ENCODE measurements at places on chromosomes 11 and 22.

DNA sequence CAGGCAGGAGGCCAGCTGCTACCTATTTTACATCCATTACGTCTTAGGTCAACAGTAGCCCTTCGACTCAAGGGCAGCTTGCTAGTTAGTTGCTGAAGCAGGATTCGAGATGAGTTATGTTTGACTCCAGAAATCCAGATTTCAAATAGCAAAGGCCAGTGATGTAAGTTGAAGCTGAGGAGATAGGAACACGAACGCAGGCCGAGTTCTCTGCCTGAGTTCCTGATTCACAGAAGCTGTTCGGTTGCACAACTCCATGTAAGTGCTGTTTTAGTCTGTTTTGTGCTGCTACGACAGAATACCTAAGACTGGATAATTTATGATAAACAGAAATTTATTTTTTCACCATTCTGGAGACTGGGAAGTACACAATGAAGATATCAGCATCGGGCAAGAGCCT, 111.2 kb downstream of the SLC1A2 start:
- no peak for DNase-seq

GRCh38 chr22:39559456-39560105, 11.0 kb upstream of the CACNA1I start:
- DNase-seq: no peak

GRCh38 chr11:106708348-106708747, 309.9 kb downstream of the GUCY1A2 start:
- DNase-seq: no peak

DNA sequence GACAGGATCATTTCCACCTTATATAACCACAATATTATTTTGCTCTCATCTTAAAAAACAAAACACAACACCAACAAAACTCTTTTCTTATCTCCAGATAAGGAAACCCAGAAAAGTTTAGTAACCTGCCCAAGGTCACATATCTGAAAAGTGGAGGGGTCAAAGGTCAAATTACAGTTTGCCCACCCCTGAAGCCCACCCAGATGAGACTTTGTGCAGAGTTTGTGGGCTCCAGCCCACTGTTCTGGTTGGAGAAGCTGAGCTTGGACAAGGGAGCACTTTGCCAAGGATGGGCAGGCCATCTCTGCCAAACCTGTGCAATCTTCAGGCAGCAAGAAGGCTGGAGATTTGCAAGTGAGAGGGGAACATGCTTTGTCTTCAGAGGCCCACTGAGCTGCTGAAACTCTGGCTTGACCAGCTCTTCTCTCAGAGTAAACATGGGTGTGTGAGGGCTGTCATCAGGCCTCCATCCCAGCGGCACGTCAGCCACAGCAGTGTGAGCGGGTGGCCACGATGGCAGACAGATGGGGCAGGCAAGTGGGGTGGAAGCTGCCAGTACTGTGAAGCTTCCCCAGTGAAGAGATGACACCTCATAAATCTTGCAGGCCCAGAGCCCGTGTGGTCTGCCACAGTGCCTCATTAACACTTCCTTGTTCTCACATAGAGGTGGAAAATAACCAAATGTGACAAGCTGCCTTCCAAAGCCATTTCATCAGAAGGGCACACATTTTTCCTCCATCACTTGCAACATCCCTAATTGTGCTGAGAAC, 111.8 kb downstream of the CCDC81 start:
- DNase-seq: no peak

DNA sequence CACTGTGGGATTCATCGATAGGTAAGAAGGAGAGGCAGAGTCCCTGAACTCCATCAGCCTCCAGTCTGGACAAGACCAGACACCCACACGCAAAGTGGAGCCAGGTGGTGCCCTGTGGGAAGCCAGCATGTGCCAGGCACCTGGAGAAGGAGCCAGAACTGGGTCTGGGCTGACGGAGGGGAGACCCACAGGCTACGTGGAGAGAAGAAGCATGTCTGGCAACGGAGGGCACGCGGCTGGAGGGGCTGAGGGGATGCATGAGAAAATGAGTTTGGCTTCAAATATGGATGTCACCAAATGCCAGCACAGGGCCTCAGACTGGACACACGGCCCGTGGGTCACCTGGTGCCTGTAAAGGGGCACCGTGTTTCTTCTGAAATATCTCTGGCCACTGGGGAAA, 55.7 kb downstream of the LINC01488 start:
- DNase-seq: no peak

DNA sequence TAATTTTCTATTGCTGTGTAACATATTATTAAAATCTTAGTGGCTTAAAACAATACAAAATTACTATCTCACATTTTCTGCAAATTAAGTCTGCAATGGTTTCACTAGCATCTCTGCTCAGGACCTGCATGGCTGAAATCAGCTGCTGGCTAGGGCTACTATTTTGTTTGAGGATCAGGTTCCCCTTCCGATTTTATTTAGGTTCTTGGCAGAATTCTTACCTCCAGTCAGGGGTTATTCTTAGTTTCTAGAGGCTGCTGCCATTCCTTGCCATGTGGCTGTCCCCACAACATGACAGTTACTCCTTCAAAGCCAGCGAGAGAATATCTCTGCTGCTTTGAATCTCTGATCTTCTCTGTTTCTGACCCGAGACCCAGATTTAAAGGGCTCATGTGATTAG, 424.5 kb upstream of the ANO5 start:
- no peak for DNase-seq

DNA sequence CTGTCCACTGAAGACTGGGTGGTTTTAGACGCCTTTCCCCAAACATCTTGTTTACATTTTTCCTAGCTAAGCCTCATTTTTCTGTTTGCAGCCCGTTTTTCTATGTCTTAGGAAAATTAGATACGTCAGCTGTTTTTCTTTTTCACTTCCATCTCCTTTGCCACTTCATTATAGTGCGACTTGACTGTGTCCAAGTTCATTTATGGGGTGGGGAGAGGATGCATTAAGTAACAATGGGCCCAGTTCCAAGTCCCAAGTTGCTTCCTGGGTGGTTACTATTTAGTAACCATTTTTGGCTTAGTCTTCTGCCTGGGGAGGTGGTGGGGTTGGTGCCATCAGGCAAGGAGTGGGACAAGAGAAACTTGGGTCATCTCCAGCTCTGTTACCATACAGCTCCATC, 83.0 kb downstream of the TRAF6 start:
- no peak for DNase-seq

GRCh38 chr22:47002692-47003091, 240.2 kb downstream of the TBC1D22A start:
- no peak for DNase-seq

GRCh38 chr11:114017723-114018122, 41.8 kb upstream of the ZBTB16 start:
- DNase-seq: no peak

GRCh38 chr11:15334766-15335165, 220.0 kb downstream of the INSC start:
- no peak for DNase-seq

GRCh38 chr11:5505363-5506048, 4.3 kb downstream of the UBQLN3 start:
- no peak for DNase-seq

DNA sequence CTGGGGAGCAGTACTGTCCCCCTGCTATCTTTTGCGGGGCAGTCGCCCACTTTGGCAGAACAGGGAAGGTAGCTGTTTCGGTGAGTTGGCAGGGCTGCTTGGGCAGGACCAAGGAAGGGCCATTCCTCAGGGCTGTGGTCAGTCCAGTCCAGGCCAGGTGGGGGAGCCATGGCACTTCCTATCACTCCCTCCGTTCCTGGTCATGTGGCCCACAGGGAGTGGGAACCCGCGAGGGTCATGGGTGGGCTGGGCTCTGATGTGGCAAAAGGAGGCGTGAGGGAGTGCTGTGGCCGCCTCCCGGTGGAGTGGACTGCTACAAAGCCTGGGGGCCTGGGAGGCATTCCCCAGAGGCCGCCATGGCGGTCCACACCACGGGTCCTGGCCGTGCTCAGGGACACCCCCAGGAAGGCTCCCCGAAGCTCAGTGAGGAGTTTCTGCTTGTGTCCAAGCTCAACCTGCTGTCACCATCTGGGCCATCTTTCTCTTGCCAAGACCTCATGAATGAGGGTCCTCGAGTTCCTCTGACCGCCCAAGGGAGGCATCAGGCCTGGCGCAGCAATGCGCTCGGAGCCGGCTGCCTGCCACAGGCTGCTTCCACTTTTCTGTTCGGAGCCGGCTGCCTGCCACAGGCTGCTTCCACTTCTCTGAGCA, 11.9 kb downstream of the CHID1 start:
- no peak for DNase-seq

- no peak for DNase-seq
Measured at GRCh38 chr11:126624506-126624905, 269.0 kb downstream of the ST3GAL4 start.

GRCh38 chr11:36346562-36347383, 50.7 kb downstream of the PRR5L start:
- no peak for DNase-seq

- no peak for DNase-seq
Measured at GRCh38 chr11:96267001-96267495, 75.9 kb downstream of the MAML2 start.

DNA sequence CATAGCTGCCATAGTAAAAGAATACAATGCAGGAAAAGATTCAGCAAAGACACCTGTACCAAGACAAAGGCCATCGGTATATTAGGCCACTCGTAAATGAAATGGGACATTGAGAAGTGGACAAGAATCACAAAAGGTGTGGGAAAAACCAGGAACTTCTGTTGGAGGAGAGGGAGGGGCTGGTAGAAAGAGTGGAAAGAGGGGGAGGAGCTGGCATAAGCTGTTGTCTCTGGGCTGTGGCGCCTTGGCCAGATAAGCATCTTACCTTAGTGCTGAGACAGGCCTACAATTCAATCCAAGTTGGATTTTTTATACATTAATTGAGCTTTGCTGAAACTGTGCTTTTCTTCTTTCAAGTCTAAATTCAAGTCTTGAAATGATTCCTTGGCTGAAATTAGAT, 37.1 kb downstream of the ZNF202 start:
- DNase-seq: no peak

DNA sequence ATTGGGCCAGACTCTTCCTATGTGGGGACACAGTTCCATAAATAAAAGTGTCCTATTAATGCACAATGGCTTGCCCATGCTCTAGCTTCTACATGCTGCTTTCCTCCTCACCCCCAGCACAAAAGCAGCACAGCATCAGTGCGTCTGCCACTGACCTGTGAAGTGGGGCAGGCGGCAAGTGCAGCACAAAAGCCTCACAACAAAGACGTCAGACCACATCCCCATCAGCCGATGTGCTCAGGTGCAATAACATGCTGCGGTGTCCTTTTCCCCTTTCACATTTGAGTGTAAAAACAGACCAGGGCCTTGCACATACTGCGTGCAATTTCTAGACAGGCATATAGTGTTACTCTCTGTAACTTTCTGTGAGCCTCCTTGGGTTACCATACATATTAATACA, 12.8 kb downstream of the DKK3 start:
- no peak for DNase-seq

DNA sequence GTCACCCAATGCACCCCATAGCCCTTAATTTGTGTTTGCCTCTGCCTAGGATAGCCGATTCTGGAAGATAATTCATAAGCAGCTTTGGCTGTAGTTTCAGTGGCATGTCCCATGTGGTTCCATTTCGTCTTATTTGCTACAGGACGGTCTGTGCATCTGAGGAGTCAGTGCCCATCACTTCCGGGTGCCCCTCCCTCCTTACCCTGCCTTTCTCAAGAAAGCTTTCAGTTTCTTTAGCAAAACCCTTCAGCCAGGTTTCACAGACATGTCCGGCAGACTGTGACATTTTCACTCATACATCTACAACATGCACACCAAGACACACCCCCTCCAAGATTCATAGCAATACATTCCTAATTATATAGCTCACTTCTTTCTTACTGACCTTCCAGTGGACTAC, 14.3 kb downstream of the TP53AIP1 start:
- peak; percentile 91 for DNase-seq

DNA sequence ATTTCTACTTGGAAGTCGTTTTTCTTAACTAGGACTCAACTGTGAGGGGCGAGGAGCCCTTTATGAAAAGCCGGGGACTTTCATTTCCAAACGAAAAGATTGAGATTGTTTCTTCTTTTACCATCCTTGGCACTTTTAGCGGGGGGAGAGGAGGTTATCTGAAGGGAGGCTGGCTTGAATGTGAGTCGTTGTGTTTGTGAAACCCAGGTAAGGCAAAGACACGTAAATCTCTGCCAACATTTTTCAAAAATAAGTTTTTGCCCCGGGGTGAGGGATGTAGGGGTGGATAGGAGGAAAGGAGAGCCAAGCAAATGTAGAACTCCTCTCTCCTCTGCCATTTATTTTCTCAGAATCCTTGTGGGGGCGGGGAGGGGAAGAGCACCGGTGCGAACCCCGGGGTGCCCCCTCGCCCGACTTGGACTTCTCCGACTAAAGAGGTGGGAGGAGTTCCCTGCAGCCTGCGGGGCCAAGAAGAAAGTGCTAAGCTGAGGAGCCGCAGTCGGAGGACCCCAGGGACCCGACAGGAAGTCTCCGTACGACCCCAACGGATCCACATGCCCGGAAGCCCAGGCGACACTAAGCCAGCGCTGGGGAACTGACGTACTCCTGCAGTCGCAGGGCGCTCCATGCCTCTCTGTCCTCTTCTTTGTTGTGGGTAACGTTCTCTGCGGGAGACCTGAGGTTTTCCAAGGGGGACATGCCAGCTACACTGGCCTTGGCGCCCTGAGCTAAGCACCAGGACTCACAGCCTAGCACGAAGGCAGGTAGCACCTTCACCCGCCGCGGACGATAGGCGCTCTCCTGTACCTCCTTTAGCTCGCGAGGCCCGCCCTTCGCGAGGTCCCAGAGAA, 2.4 kb upstream of the WT1 start:
- DNase-seq: no peak

- DNase-seq: no peak
Measured at GRCh38 chr22:39215426-39216142, 29.2 kb downstream of the PDGFB start.

- DNase-seq: no peak
Measured at GRCh38 chr11:32852207-32852606, 22.5 kb downstream of the PRRG4 start.

- no peak for DNase-seq
Measured at GRCh38 chr11:64131683-64132190, 34.2 kb downstream of the MACROD1 start.

- no peak for DNase-seq
Measured at GRCh38 chr11:75197512-75198277, 42.9 kb upstream of the TPBGL start.

- no peak for DNase-seq
Measured at GRCh38 chr11:122721201-122721963, 65.9 kb downstream of the UBASH3B start.

- DNase-seq: no peak
Measured at GRCh38 chr22:43533656-43534428, 122.0 kb downstream of the MPPED1 start.

GRCh38 chr11:12229450-12230229, 119.2 kb downstream of the MICAL2 start:
- no peak for DNase-seq

DNA sequence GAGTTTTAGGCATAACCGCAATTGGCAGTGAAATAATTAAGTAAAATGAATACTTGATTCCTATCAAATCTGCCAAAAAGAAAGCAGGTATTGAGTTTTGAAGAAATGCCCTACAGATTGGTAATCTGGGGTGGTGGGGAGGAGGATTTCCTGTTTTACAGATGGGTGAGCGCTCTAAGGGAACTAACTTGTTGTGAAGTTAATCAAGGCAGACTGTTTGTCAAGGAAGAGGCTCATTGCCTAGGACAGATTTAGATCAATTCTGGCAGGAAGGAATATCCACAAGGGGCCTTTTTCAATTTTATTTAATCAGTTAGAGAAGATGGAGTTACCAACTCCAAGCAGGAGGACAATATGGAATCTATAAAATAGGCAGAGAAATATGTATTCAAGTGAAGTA, 271.5 kb upstream of the CCDC90B start:
- DNase-seq: no peak

GRCh38 chr11:113131036-113131775, 170.0 kb downstream of the NCAM1 start:
- DNase-seq: no peak

All from GM19239 (cell line).